CD4-positive, alpha-beta T cell treated with Interleukin-17A for 1 hour (primary cell): ENCODE measurements at places on chromosomes 4 and X.
A peak's percentile ranks its signal among the peaks of the same experiment; 100 is the strongest.

DNA sequence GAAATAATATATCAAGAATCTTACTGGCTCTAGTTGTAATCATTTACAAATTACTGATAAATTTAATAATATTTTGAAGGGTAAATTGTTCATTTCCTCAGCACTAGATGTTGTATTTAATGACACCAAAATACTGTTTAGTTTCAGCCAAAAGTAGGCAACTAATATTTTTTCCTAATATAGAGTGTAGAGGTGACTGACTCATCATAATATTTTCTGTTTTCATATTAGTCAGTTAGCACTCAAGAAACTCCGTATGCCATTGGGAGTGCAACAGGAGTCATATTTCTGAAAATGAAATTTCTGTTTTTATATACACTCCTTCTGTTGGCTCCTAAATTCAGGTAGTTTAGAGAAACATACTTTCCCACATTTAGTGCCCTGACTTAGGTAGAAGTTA, 36.6 kb upstream of the PTPN13 start:
- no peak for DNase-seq

DNA sequence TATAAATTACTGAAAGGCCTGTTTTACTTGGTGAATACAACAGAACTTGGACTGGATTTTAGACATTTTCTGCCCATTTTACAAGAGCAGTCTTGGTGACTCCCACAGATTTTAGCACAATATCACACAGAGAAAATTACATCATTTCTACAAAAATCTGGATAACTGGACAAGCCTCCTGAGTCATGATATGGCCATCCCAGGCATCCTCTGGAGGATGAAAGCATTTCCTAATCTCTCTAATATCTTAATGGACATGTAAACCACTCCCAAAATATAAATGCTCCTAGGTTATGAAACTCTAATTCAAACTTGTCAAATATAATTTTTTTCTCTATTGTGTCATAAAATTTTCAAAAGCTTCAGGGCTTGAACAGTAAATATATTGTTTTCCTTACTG, 1170.8 kb upstream of the PCDH7 start:
- DNase-seq = no peak

DNA sequence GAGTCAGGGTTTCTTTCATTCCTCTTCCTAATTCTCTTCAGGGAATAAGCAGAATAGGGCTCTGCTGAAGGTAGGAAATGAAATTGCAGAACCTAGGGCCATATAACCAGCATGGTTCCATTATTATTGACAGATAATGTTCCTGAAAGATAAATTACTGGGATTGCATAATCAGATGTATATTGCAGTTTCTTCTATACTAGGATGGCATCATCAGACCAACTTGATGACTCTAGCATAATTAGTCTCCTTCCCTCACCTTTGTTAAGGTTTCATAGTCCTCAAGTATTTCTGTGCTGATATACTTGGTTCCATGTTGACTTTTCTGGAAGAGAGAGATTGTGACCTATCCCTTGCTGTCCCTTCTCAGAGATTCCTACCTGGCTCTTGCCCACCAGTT, 492.3 kb upstream of the LCORL start:
- DNase-seq = no peak

GRCh38 chr4:152613841-152614721, 65.7 kb downstream of the TMEM154 start:
- DNase-seq = no peak

- peak; percentile 82 for DNase-seq
These were observed 458 bp downstream of the GRIPAP1 start for GRCh38 chrX:49001521-49002090.

GRCh38 chr4:6307230-6307629, 37.6 kb downstream of the WFS1 start:
- DNase-seq = no peak

GRCh38 chr4:122890147-122890795, 32.1 kb downstream of the NUDT6 start:
- DNase-seq = no peak

- no peak for DNase-seq
These were observed 43.4 kb downstream of the ZNF182 start for GRCh38 chrX:47960406-47960805.

GRCh38 chr4:83269256-83269655, 15.3 kb downstream of the COQ2 start:
- DNase-seq = no peak

- DNase-seq = no peak
These were observed at the start of gene OPHN1 for GRCh38 chrX:68433155-68433980. TSS of gene OPHN1 (minus strand) at chrX:68433495. CDS start at chrX:68433020, 475 bp downstream.

DNA sequence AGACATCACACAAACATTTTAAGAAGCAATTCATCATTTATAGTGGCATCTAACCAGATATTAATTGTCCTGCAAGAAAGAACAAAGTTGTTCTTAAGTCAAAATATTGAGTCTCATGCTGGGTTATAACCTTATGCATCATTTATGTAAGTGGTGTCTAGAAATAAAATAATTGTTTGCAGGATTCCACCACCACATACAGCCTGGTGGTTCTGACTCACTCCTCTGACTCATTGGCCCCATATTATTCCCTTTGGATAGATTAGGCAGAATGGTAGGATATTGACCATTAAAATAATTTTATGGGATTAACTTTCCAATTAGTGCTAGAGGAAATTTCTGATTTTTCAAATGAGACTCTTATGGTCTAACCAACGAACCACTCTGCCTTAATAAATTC, 384.5 kb downstream of the GRXCR1 start:
- DNase-seq = no peak

- no peak for DNase-seq
These were observed 15.2 kb downstream of the ETDC start for GRCh38 chrX:135324463-135324862.

GRCh38 chr4:138804711-138805110, 210.9 kb upstream of the NOCT start:
- DNase-seq = no peak

- DNase-seq = no peak
These were observed 10.7 kb upstream of the NPY2R start for GRCh38 chr4:155197757-155198156.

- no peak for DNase-seq
These were observed 45.7 kb downstream of the C4orf50 start for GRCh38 chr4:5972571-5972970.

DNA sequence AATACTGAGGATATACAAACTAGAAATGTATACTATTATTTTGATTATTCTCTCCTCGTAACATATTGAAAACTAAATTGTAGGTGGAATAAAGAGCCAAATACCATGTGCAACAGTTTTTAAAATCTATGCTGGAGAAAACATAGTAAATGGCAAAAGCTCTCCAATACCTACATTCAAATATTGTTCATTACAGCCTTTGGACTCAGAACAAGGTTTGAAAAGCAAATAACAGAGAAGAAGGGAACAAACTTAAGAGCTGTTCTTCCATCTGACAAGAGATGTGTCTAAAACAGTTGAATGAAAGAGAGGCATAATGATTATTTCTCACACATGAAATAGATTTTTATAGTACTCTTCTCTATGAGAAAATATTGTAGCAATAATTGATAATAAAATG, 25.0 kb upstream of the UGT2B7 start:
- no peak for DNase-seq

GRCh38 chr4:5378002-5378401, 326.7 kb downstream of the STK32B start:
- no peak for DNase-seq

- peak; percentile 4 for DNase-seq
These were observed 51.7 kb downstream of the SLC7A11 start for GRCh38 chr4:138190452-138190858.

- DNase-seq = no peak
These were observed 13.8 kb upstream of the MAN2B2 start for GRCh38 chr4:6561173-6561516.

DNA sequence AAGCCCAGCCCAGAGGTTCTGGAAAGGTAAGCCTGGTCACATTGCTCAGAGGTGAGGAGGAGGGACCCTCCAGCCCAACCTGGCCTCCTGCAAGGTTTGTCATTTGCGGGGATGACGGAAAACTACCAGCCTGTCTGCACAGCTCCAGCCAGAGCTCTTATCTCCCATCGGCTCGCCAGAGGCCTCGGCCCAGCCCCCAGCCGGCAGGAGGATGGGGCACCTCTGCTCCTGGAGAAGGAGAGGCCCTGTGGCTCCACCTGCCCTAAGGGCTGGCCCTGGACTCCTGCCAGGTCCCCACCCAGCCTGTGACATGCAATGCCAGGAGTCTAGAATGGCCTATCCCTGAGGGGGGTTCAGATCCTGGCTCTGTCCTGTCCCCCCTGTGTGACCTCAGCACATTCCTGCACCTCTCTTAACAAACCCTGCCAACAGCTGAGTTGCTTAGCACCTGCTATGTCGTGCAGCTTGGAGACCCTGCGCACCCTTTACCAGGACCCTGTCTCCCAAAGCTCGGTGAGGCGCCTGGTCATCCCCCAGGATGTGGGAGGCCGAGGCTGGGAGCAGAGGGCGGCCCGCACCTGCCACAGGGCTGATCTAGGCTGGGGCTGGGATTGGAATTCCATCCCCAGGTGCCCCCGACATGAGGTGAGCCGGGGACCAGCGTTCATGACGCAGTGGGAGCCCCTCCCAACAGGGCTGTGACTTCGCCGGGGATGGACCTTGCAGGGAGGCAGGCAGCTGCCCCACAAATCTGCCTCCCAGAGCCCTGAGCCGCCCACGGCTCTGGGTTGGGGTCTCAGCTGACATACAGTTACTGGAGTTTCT, 14.4 kb downstream of the ADRA2C start:
- no peak for DNase-seq

- peak; percentile 5 for DNase-seq
These were observed 34.2 kb downstream of the TSC22D3 start for GRCh38 chrX:107741404-107741790.

- no peak for DNase-seq
These were observed 24.5 kb upstream of the GRIA2 start for GRCh38 chr4:157196046-157196445.

DNA sequence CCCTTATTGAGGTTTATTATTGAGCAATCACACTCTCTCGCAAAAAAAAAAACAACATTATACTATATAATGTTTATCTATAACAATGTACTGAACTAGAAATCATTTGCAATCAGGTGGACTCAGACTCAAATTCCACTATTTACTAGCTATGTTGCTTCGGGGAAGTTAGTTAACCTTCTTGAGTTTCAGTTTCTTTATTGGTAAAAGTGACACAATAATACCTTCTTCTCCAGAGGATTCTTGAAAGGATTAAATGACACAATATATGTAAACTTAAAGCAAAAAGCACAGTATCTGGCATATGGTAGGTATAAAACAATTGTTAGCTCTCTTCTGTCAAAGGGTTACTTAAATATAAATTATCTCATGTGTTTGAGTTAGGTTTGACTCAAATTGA, 31.5 kb upstream of the HDAC8 start:
- DNase-seq = no peak

GRCh38 chrX:149036086-149036485, 469.0 kb downstream of the IDS start:
- DNase-seq = no peak

DNA sequence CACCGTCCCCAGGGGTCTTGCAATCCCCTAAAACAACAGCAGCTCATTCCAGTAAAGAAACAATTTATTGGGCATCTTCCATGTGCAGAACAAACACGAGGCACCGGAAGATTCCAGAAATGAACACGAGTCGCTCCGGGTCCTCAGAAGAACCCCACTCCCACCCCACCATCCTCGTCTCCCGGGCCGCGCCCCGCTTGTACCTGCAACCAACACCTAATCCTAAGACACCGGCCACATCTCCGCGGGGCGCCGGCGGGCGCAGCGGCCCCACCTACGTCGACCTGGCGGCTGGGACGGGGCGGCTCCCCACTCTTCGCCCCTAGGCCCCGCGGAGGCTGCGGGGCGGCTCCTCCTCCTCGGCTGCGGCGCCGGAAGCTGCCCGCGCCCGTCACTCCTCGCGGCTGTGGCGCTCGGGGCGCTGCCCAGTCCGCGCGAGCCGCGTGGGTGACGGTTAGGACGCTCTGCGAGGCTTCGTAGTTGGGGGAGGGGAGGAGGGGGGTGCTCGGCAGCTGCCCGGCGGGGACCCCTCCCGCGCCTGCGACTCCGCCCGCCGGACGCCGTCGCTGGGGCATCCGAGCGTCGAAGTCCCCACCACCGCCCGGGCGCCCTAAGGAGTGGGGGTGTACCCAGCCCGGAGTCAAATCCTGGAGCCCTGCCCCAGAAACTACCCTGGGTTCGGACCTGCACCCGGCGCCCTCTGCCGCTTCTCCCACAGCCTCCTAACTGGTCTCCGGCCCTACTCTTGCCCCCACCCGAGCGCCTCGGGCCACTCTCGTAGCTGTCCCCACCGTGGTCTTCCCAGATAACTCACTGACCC, at the start of gene CCDC158:
Gene CCDC158, minus strand, starts transcription at position 380 of the 820 bp plus-strand sequence. CDS start 17,934 bp downstream, outside the sequence.
- no peak for DNase-seq
